ENCODE measurements at places on chromosomes 1 and 21.

- no peak for DNase-seq
Measured at GRCh38 chr1:87791931-87792740, 463.5 kb downstream of the LMO4 start.

DNA sequence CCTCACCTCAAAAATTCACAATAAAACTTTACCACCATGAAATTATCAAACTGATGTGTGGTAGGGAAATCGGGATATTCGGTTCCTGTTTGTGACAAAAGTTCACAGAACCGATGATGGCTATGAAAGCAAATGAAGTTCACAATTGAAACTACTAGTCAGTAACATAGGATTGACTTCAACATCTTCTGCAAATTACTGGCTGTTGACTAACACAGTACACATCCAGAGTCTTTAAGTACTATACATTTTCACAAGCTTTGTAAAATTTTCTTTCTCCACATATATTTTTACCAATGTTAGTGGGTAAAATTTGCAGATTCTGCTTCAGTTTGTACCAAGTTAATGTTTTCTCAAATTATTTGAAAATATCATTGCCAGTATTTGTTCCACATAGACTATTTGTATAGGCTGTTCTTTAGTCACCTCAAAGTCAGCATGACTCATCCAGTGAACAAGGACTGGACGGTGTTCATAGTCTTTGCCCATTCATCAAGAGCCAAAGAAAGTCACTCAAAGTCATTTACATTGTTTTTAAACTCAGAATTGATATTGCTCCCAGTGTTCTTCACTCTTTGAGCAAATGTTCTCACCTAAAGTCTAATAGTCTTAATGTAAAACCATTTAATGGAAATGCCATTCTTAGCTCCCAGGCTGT is 213.4 kb downstream of the USP25 start:
- no peak for DNase-seq

GRCh38 chr1:90761156-90761555 is 44.1 kb upstream of the BARHL2 start:
- no peak for DNase-seq

DNA sequence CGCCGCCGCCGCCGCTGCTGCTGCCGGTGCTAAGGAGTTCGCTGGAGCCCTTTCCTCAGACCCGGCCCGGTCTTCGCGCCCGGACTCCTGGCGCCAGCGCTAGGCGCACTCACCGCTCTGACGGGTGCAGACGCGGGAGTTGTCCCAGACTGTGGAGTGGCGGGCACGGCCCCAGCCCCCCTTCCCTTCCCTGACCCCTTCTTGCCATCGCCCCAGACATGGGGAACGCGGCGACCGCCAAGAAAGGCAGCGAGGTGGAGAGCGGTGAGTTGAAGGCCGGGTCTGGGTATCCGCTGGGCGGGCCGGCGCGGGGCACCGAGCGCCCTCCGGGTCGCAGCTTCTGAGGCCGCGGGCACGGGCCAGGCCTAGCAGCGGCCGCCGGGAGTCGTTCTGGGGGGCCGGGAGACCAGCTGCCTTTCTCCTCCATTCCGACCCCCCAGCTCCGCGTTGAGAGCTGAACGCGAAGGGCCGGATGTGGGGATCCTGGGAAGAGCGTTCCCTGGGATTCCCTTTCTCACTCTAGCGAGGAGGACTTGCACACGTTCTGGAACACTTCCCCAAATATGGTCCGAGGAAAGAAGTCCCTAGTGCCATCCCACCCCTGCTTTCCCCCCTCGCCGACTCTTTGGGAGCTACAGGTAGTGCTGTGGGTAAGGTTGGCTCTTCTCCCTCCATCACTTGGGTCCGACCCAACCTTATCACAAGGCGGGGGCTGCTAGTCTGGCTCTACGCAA is 65.8 kb upstream of the PRKACB start:
- DNase-seq, result peak; percentile 58

All from NCI-H2227 treated with DMSO at 0.1 percent for 48 hours (cell line).